A549 treated with Hydrocortisone at 1 μM for 4 hours (cell line): ENCODE measurements at places on chromosomes 5 and 9. TPM values are rescaled to one million over a fixed set of nuclear protein-coding genes. Genes with fewer than 3 reads are reported as not detected.

Gene FOXD4L3
- 0.08 to 0.16 TPM (median 0.12 TPM) in 3 of 5 replicates, not detected in the others for total RNA-seq

Gene IFNB1
- not detected in 5 replicates for total RNA-seq

Gene GABRG2
- total RNA-seq, result not detected in 5 replicates

Gene SAPCD2
- total RNA-seq, result 17.6 to 24.7 TPM (median 21.7 TPM) in 5 replicates

Gene PRRX2
- total RNA-seq, result 4.7 to 11.6 TPM (median 10.1 TPM) in 5 replicates

Gene PCDHGA12
- total RNA-seq, result 0.03 TPM in 2 of 5 replicates, not detected in the others
